ENCODE measurements at places on chromosomes 6 and 20.

- DNase-seq = no peak
Observed at GRCh38 chr6:168124921-168125320, 45.9 kb upstream of the FRMD1 start.

- peak; percentile 20 for DNase-seq
Observed at GRCh38 chr6:75220357-75220756, 14.5 kb upstream of the COL12A1 start.

DNA sequence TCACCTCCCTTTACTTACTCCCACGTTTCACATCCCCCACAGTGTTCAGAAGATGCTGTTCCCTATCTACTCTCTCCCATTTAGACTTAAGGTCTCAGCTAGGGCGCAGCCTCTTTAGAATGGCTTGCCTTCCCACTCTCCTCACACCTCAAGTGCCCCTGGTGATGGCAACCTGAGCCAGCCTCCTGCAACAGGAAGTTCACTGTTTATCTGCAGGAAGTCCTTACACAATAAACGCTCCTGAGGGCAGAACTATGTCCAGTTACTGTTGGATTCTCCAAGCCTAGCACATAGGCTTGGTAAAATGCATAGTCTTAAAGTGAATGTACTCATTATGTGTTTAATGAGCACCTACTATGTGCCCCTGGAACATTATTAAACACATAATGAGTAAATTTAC lies 21.9 kb upstream of the RAB22A start:
- DNase-seq = peak; percentile 39

DNA sequence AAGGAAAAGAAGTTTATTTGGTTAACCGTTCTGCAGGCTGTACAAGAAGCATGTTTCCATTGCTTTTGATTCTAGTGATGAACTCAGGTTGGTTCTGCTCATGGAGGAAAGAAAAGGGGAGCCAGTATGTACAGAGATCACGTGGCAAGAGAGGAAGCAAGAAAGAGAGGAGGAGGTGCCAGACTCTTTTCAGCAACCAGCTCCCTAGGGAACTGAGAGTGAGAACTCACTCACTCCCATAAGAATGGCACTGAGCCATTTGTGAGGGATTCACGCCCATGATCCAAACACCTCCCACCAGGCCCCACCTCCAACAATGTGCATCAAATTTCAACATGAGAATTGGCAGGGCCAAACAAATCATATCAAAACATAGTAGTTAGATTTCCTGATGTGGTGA lies 649.1 kb downstream of the EPM2A start:
- no peak for DNase-seq

DNA sequence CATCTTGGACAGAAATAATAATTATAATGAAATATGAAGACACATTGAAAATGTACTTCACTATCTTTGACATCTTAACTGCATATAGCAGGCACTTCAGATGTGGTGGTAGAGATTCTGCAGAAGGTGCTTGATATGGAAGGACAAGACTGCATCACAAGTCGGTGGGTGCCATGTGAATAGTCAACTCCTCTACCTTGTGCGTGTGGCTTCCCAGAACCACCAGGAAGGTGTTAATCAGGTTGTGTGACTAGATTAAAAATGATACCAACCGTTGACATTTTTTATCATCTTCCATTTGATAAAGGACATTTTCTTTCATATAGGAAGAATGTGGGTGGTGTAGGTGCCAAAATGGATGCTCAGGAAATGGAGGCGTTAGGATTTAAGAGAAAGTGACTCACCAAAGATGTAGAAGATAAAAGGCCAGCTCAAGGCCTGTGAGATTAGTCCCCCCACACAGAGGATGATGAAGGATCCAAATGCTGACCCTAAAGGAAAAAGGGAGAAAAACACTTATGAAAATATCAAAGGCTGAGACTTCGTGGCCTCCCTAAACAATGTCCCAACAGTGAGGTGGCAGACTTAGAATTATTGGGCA lies 12.3 kb downstream of the SLC17A2 start:
- no peak for DNase-seq

DNA sequence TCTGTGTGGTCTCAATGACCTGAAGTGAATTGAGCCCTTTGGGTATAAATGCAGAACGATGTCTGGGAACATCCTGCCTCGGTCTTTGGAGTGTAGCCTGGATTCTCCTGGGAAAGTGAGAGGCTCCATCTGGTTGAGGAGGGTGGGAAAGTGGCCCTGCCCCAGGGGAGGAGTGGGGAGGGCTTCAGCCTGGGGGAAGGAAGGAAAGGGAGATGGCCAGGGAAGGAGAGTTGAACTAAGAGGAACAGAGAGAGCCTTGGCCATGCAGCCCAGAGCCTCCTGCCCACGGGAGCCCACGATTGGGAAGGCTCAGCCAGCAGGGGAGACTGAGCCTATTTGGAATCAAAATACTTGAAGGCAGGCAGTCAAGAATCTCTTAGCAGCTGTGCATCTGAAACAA lies 2.3 kb upstream of the EPB41L1 start:
- no peak for DNase-seq

- peak; percentile 54 for DNase-seq
Observed at GRCh38 chr20:50713657-50714101, 17.7 kb upstream of the PARD6B start.

GRCh38 chr20:59925899-59926298 lies 7.5 kb downstream of the SYCP2 start:
- no peak for DNase-seq

- DNase-seq = no peak
Observed at GRCh38 chr6:158500016-158500735, 59.7 kb upstream of the TMEM181 start.

GRCh38 chr6:11276911-11277274 lies 44.4 kb upstream of the NEDD9 start:
- no peak for DNase-seq

DNA sequence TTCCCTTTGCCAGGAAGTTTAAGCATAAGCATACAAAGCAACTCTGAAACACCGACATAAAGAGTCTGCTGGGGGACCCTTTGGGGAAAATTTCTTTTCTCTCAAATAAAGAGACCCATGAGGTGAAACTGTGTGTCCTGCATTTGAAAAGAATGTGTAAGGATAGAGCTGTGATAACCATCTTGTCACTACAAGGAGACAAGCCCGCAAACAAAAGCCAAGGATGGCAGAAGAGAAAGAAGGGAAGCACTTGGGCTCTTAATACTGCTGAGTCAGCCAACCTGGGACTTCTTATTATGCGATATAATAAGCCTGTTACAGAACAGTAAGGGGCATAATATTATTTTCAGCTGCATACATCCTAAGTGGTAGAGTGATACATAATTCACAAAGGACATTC lies 52.5 kb downstream of the NUDT3 start:
- no peak for DNase-seq

GRCh38 chr20:59004493-59004762 lies 2.6 kb downstream of the CTSZ start:
- peak; percentile 26 for DNase-seq

- no peak for DNase-seq
Observed at GRCh38 chr6:18425218-18425617, 38.1 kb downstream of the RNF144B start.

DNA sequence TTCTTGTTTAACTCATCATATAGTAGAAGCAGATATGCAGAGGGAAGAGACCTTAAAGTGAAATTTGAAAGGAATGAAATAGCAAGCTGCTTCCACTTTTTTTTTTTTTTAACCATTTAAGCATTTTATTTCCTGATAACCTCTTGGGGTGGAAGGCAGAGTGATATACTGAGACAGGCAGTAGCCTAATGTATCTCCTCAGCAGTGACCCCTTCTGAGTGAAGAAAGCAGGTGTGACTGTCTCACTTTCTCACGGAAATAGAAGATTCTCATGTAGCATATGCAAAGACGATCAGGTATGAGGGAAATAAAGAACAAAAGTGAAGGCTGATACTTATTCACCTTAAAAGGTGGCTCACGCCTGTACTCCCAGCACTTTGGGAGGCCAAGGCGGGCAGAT lies 187.1 kb upstream of the STXBP5 start:
- no peak for DNase-seq

DNA sequence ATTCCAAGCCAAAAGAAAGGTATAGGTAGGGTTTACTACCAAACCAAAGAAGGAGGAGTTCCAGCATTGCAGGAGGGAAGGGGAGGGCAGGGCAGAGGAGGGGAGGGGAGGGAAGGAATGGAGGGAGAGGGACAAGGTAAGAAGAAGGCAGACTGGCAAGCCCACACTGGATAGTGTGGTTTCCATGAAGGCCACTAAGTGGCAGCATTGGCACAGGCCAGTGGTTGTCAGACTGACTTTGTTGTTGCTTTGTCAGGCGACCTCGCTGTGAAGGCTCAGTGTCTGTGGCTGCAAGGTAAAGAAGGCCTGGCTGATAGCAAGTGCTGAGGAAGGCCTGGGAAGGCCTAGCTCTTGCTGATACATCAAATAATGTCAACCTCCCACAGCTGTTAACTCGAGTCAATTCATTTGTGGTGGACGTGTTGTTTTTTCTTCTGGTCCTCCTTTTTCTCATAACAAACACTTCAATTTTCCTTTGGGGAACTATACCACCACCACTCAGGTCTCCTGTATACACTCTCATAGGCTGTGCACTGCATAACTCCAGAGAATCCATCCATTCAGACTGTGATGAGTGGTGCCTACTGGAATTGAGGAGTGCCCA lies 7.7 kb upstream of the ZNF334 start:
- peak; percentile 78 for DNase-seq

DNA sequence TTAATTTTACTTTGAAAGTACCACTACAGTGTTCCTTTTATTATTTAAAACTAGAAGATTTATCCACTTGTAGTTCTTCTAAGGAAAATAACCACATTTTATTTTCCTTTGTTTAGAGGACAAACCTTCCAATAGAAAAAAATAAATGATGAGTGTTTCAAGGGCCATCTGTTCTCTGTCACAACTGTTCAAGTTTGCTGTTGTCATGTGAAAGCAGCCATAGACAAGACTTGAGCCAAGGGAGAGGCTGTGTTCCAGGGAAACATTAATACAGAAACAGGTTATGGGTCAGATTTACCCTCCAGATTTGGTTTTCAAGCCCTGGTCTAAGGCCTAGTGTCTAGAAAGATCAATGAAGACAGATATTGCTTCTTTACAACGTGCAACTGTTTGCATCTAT lies 463.6 kb downstream of the C6orf118 start:
- no peak for DNase-seq

GRCh38 chr6:121040831-121041230 lies 293.4 kb downstream of the TBC1D32 start:
- DNase-seq = no peak

GRCh38 chr20:50302341-50303057 lies 111.9 kb downstream of the CEBPB start:
- DNase-seq = no peak

- no peak for DNase-seq
Observed at GRCh38 chr6:55047451-55048044, 126.8 kb upstream of the HCRTR2 start.

GRCh38 chr6:4640139-4640538 lies 136.1 kb upstream of the CDYL start:
- DNase-seq = peak; percentile 91

GRCh38 chr20:51175724-51176123 lies 152.8 kb upstream of the KCNG1 start:
- DNase-seq = no peak

DNA sequence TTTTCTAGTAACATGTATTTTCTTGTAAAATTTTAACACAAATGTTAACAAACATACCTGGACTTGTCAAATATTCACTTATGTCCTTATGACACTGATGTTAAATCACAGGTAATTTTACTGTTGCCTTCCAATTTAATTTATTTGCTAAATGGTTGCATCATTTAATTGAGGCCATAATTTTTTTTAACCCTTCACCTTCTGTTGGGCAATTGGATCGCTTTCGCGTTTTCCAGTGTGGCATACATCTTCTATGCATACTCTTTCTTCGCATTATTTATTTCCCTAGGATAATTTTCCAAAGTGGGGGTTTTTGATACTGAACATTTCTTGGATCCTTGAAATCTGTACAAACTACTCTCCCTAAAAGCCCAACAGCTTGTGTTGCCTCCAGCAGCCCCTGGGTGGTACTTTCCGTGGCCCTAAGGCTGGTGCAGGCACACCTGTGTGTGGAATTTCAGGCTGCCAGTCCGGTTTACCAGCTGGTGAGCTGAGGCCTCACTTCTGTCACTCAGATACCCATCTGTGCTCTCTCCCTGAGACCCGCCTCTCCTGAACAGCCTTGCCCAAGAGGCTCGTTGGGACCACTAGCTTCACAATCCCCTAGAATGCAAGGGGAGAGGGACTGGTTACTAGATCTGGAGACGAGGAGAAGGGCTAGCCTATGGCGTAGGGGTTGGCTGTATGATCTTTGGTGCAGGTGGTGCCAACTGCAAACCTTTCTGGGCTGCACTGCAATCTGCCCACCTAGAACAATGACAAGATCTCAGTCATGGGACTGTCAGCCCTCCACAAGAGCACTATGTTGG lies 11.2 kb upstream of the C20orf144 start:
- DNase-seq = no peak

- DNase-seq = no peak
Observed at GRCh38 chr6:91144126-91144525, 557.3 kb upstream of the MAP3K7 start.

DNA sequence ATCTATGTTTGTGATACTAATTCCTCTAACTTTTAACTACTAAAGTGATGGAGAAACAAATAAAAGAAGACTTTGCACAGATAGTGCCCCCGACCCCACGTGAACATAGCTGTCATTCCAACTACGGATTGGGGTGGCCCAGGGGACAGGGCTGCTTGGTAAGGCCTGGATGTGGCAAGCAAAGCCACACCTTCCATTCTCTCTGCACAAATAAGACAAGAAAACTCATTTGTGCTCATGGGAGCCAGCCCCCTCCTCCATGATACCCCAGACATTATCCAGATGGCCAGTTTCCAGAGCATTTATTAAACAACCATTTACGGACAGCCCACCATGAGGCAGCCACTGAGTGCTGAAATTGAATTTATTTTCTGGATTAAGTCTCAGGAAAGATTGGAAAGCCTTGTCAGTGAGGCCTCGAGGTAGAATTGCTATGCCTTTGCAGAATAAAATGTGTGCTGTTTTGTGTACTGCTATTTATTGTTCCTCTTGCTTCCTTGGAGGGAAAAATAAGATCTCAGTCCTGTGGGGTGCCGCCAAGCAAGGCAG lies 151.2 kb downstream of the UNC5CL start:
- DNase-seq = no peak

- DNase-seq = no peak
Observed at GRCh38 chr20:49447946-49448809, 34.3 kb downstream of the KCNB1 start.

DNA sequence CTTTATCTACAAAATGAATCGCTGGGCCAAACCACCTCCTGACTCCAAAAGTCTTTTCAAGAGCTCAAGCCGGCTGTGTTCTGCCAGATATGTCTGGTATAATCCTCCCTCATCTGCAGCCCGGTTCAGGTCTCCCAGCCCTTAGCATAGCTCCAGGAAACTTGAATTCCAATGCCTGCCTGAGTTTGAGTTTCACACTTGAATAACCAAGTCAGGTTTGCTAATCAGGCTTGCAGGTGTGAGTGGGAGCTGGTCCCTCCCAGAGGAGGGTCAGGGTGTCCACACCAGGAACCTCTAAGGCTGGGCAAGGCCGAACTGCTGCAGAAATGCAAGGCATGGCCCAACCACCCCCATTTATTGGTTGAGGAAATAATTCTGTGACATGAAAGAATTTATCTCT lies 96.6 kb downstream of the TMEM242 start:
- no peak for DNase-seq

GRCh38 chr6:114707081-114707620 lies 364.3 kb upstream of the HS3ST5 start:
- no peak for DNase-seq

GRCh38 chr6:132300323-132300949 lies 100.8 kb downstream of the MOXD1 start:
- DNase-seq = peak; percentile 79

- no peak for DNase-seq
Observed at GRCh38 chr6:83354747-83355146, 76.1 kb downstream of the ME1 start.

Measured in dermis blood vessel endothelial cell (primary cell).